Activated T-cell treated with anti-CD3 and anti-CD28 coated beads for 48 hours (primary cell): ENCODE measurements at places on chromosomes 2 and 18.

DNA sequence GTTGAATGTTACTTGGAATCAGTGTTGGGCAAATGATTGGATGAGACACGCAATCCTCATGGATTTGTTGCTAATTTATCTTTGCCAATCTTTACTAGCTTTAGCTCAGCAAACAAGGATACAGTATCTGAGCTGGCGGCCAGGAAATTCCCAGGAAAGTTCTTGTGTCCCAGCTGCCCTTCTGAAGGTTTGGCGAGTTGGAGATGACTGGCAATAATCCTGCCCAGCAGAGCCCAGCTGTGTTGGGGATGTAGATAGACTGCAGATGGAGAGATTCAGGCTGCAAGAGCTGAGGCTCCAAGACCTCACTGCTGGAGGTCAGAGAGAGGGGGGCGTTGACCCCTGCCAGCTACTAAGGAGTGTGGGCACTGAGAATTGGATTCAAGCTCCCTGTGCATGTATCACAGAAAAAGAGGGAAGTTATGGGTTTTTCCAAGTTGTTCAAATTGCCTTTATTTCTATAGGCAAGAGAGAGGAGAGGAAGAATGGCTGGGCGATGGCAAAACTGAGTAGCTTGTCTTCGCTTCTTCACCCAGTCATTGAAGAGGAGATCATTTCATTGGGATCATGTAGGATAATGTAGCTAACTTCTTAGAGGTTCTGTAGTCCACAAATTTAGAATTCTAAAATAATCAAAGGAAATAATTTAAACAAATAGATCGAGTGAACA is 506.8 kb upstream of the LRATD1 start:
- no peak for DNase-seq

DNA sequence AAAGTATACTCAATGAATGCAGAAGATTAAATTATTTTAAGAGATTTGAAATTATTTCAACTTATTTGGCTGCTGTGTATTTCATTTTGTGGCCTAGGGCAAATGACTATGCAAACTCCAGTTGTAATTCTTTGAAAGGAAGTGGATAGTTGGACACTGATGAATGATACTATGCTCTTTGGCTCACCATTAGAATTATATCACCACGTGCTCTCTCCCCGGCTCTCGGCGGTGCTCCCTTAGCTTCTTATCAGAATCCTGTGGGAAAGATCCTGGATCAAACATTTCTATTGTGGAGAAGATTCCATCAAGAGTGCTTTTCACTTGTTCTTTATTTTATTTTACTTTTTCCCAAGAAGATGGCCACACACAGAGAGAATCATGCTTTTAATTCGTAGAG is 55.2 kb downstream of the ADCYAP1 start:
- no peak for DNase-seq

GRCh38 chr2:209549589-209549988 is 125.7 kb downstream of the MAP2 start:
- DNase-seq = no peak

DNA sequence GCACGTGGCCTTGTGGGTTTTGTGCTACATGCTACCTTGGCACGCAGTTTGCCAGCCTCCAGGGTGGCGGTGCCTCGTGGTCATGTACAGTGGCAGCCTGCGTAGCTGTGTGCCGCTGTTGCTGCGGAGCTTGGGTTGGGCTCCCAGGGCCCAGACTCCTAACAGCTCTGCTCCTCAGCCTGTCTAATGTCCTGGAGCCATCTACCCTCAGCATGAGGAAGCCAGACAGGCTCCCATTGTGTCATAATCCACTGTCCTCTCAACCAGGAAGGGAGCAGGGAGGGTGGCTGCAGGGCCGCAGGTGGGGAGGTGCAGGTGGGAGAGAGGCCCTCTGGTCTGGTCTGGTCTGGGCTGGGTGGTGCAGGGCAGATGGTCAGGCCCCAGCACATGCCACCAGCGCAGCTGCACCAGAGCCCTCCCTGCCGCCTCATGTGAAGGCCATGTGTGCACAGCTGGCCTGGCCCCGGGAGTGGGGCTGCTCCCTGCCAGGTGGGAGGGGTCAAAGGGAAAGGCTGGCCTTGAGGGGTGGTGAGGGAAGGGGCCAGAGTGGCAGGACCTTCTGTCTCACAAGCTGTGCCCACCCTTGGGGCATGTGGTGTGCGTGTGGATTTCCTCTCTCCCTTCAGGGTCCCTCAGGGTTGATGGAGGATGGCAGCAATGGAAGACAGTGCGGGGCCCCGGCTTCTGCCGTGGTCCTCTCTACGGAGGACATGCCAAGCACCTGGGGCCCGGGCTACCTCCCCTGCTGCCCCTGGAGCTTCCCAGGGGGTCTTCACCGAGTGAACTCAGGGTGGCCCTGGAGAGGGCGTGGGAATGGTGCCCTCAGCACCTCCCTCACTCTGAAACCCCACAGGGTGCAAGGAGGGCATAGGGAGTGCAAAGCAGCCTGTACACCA is 4.8 kb downstream of the ATOH8 start:
- DNase-seq = no peak

DNA sequence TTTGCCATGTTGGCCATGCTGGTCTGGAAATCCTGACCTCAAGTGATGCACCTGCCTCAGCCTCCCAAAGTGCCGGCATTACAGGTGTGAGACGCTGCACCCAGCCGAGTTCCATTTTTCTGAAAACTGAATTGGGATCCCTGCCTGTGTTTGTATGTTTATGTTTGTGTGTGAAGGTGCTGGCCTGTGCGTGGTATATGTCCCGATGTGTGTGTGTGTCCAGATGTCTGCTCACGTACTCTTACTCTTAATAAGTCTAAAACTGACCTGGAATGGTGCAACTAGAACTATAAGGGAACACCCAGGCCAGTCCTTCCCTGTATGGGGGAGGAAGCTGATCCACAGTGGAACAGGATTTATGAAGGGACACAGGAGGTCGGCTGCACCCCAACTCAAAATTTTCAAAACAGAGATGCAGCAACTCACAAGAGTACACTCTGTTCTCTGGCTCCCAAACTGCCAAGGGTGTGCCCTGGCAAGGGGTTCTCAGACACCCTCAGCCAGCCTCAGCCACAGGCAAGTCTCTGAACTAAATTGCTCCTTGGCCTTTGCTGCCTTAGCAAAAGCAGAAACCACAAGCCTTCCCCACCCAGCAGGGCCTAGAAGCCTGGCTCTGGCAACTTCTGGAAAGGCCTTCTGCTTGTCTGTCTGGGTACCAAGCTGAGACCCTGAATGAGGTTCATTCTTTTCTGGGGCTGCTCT is 36.5 kb downstream of the RHOB start:
- DNase-seq = no peak

- DNase-seq = no peak
These were observed at the start of gene CHST9 for GRCh38 chr18:27185025-27185763. TSS of gene CHST9 (minus strand) at chr18:27185308. CDS start at chr18:27142809, 42,499 bp downstream.

- no peak for DNase-seq
These were observed 392.7 kb upstream of the FANCL start for GRCh38 chr2:58633613-58634365.

- DNase-seq = no peak
These were observed 342.7 kb upstream of the REG3G start for GRCh38 chr2:78682781-78683180.

GRCh38 chr2:238009563-238009962 is 42.7 kb downstream of the UBE2F start:
- DNase-seq = no peak

GRCh38 chr18:12321333-12321732 is 13.3 kb downstream of the TUBB6 start:
- DNase-seq = no peak

DNA sequence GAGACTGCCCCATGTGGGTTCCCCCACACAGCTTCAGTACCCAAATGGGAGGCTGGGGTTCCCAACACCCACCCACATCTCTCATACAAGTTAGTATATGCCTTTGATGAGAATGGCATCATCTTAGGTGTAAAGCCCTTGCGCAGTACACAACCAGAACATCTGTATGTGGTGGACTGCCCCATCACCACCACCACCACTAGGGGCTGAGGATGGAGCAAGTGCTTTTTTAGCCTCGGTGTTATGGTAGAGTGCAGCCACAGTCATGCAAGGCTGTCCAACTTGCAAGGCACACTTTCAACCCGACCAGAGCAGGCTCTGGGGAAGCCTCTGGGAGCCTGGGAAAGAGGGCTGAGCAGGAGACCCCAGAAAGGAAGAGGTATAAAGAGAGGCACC is 241.2 kb downstream of the TFCP2L1 start:
- no peak for DNase-seq

- no peak for DNase-seq
These were observed 254.3 kb downstream of the RBM43 start for GRCh38 chr2:151007365-151007764.

- DNase-seq = no peak
These were observed 11.3 kb upstream of the YPEL5 start for GRCh38 chr2:30135541-30135940.

- no peak for DNase-seq
These were observed 26.8 kb downstream of the TNP1 start for GRCh38 chr2:216833061-216833460.

DNA sequence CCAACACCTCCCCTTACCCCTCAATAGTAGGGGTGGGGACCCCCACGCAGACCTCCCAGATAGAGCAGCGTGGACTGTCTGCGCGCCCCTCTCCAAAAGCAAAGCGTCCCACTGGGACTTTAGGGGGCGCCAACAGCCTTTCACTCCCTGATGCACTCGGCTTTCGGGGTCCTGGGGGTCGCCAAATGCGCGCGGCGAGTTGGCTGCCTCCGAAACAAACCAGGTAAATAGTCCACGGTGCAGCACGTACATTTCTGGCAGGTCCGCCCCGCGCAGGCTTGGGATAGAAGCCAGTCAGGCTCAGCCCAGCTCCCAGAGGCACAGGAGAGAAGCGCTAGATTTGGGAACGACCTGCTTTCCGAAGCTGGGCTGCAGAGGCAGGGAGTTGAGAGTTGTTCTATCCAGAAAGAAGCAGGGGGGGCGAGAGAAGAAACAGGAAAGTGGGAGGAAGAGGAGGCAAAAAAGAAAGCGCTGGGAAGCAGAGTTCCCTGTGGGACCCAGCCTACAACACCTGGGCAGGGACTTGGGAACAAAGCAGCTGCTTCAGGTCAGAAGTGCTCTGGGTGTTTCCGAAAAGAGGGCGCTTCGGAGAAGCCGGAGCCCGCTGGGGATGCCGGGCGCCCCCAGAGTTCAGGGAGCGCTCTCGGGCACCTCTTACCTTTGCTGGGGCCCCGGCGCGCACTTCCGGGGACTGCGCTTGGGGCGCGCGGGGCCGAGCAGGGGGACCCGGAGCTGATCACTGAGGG is 544 bp downstream of the EVA1A start:
- peak; percentile 3 for DNase-seq

DNA sequence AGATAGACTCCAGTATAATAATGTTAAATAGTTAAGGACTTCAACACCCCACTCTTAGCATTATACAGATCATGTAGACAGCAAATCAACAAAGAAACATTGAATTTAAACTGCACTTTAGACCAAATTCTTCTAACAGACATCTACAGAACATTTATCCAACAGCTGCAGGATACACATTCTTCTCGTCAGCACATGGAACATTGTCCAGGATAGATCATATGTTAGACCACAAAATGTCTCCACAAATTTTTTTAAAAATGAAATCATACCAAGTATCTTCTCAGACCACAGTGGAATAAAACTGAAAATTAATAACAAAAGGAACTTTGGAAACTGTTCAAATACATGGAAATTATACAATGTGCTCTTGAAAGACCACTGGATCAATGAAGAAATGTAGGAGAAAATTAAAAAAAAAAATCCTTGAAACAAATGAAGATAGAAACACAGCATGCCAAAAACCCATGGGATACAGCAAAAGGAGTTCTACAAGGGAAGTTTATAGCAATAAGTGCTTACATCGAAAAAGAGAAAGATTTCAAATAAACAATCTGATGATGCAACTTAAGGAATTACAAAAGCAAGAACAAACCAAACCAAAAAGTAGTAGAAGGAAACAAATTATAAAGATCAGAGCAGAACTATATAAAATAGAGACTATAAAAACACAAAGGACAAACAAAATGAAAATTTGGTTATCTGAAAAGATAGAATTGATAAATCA is 12.3 kb upstream of the SPP2 start:
- no peak for DNase-seq

GRCh38 chr18:24322584-24323136 is 75.0 kb downstream of the OSBPL1A start:
- DNase-seq = no peak

DNA sequence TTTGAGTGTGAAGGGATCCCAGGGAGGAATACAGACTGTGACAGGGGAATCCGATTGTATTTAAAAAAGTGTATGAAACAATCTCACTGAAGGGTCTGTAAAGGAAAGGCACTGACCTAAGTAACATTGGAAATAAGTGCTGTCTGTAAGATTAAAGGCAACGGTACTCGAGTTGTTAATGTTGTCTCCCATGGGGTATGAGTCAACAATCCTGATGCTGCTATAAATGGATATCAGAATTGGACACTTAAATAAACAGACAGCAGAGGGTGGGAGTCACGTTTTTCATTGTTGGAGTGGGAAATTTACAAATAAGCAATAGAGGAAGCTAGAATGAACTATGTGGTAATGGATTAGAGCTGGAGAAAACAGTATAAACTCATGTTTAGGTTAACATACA is 452.4 kb upstream of the RGPD4 start:
- DNase-seq = no peak

DNA sequence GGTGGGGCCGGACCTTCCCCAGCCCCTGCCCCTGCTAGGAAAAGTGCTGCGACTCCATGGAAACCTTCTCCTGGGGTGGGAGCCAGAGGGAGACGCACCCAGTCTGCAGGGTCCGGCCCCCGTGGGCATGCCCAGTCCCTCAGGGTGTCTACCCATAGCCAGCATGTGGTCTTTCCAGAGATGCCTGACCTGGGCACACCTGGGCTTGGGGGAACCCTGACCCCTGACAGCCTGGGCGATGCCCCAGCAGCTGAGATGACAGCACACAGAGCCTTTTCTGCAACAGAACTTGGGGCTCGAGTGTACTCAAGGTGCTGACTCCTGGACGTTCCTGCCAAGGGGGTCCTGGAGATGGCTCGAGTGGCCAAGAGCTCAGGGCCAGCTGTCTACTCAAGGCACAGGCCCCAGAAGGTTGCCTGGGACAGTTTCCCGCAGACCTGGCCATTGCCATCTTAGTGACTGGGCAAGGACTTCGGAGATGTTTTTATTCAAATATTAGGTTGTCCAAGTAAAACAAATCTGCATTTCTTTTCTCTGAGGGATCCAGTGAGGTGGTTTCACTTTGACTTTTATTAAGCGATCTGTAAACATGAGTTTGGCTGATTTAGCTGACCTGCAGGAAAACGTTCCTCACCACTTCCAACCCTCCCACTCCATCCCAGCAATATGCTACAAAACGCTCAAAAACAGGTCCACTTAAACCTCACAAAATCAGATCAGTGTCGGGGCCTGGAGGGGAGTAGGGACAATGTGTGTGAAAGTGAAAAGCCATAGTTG is 228.0 kb downstream of the EIPR1 start:
- no peak for DNase-seq

- no peak for DNase-seq
These were observed 9.2 kb downstream of the ONECUT2 start for GRCh38 chr18:57444301-57444759.

DNA sequence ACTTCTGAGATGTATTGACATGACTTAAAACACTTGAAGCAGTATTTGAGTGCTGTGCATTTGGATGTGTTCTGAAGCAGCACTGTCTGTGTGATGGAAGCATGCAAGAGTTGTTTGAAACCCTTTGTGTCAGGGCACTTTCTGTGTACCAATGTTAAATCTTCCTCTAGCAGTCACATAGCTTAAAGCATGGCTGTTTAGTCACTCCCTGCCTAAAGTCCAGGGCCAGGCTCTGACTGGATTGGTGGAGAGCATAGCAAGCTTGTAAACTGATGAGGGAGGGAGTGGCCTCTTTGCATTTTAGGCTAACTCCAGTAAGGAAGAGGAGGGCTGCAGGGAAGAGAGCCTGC is 73.5 kb downstream of the MYO1B start:
- no peak for DNase-seq
